Spleen (tissue), 13 donors: ENCODE measurements at places on chromosomes 7 and 10. TPM values are rescaled to one million over a fixed set of nuclear protein-coding genes. Genes with fewer than 3 reads are reported as not detected.

LLCFC1 gene
- 0.18 TPM for polyA plus RNA-seq

HSPA14 gene
- 13.5 TPM for polyA plus RNA-seq

SORBS1 gene
- polyA plus RNA-seq = 2.8 TPM

BMPER gene
- 0.14 TPM for polyA plus RNA-seq

BHLHA15 gene
- polyA plus RNA-seq = 0.61 TPM

NEUROG3 gene
- polyA plus RNA-seq = 0.06 TPM

CNNM1 gene
- polyA plus RNA-seq = not detected

HTRA1 gene
- 31.4 TPM for polyA plus RNA-seq

CAPZA2 gene
- polyA plus RNA-seq = 38.6 TPM

SOSTDC1 gene
- polyA plus RNA-seq = not detected

CTAGE8 gene
- polyA plus RNA-seq = not detected

COL17A1 gene
- 2.0 TPM for polyA plus RNA-seq

NKX2-3 gene
- 10.8 TPM for polyA plus RNA-seq

MOGAT3 gene
- polyA plus RNA-seq = not detected

ZNF680 gene
- 5.0 TPM for polyA plus RNA-seq

IKZF1 gene
- polyA plus RNA-seq = 37.9 TPM

C10orf105 gene
- polyA plus RNA-seq = 0.38 TPM

EGFR gene
- polyA plus RNA-seq = 1.6 TPM

C7orf57 gene
- not detected for polyA plus RNA-seq

COL28A1 gene
- 1.6 TPM for polyA plus RNA-seq

PSMA2 gene
- 144 TPM for polyA plus RNA-seq

CNPY1 gene
- not detected for polyA plus RNA-seq

SLC29A4 gene
- polyA plus RNA-seq = 1.1 TPM

DOCK4 gene
- polyA plus RNA-seq = 1.5 TPM

PKD2L1 gene
- polyA plus RNA-seq = 4.8 TPM

C10orf67 gene
- polyA plus RNA-seq = 0.02 TPM

WEE2 gene
- polyA plus RNA-seq = 0.04 TPM

NHLRC2 gene
- polyA plus RNA-seq = 3.4 TPM

IPMK gene
- polyA plus RNA-seq = 4.3 TPM

PIK3AP1 gene
- polyA plus RNA-seq = 84.1 TPM

SFXN2 gene
- 3.0 TPM for polyA plus RNA-seq

EIF5AL1 gene
- polyA plus RNA-seq = 0.45 TPM

SH2D4B gene
- polyA plus RNA-seq = 0.08 TPM

CCDC172 gene
- polyA plus RNA-seq = not detected

LIPK gene
- polyA plus RNA-seq = not detected

ARHGAP19 gene
- polyA plus RNA-seq = 3.1 TPM

FAM131B gene
- 0.10 TPM for polyA plus RNA-seq

CCL26 gene
- 0.41 TPM for polyA plus RNA-seq

VAX1 gene
- not detected for polyA plus RNA-seq

HABP2 gene
- polyA plus RNA-seq = not detected

STAG3 gene
- polyA plus RNA-seq = 104 TPM

SPDYE9 gene
- polyA plus RNA-seq = not detected
